Vagina (tissue), 2 donors: ENCODE measurements at places on chromosomes 4 and X.

DNA sequence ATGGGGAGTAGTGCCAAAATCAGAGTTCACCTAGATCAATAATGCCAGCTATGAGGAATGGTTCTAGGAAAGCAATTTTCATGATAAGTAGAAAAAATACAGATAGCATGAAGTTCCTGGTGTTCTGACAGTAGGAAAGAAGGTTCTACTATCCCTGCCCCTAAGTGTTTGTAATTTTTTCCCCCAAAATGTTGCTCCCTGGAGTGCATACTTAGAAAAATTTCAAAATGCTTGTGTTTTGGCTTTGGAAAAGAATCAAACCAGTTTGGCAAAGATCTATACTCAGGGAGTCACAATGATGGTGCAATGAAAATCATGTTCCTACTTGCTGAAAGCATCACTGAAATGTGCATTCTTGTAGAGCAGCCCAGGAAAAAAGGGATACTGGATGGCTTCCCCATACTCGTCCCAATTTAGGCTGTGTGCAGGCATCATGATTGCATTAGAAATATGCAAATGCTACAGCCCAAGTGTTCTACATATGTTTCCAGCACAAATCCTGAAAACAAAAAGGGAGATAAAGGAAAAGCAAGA lies 74.7 kb downstream of the LPAR4 start:
- DNase-seq: no peak

DNA sequence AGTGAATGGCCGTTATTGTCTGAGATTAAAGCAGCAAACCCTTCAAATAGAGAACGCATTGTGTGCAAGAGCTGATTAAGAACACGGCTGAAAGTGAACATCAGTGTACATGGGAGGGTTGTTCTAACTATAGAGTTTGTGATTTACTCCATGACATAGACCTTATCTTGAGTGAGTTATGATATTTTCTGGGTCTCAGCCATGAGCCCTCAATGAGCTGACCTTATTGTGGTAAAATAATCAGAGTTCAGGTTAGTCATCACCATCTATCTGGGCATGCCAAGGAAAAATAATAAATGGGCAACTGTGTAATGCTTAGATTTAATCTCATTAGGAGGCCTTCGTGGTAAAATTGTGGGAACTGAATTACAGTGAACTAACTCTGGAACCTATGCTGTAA lies 33.2 kb upstream of the CLDN24 start:
- no peak for DNase-seq

- no peak for DNase-seq
These were observed 45.4 kb downstream of the STOX2 start for GRCh38 chr4:183950536-183950935.

DNA sequence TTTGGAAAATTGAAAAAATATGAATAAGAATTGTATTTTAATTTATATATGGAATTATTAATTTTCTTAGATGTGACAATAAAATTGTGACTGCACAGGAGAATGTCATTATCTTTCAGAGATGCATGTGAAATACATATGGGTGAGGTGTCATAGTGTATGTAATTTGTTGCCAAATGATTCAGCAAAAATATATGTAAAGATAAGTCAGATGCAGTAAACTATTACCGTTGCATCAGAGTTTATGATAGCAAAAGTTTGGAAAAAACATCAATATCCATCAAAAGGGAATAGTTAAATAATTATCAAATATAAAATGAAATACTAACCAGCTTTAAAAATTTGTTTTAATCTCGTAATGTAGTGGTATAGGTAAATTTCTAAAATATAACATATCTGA lies 10.4 kb upstream of the SLC7A11 start:
- no peak for DNase-seq

DNA sequence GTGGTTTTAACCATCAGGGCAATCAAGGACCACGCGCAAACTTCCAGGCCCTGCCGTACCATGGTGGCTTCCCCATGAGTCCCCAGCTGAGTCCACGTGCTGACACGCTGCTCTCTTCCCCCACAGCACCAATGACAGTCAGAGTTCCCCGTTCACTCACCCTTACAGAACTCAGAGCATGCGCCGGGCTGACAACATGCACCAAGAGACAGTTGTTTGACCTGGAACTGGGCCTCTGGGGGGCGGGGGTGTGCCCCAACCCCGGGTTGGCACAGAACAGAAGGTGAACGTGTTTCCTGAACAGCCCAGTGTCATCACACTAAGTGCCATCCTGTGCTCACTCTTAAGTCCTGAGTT lies 29.4 kb downstream of the IRF2 start:
- no peak for DNase-seq

- DNase-seq: no peak
These were observed 1.9 kb downstream of the ANK2 start for GRCh38 chr4:113051361-113051760.

GRCh38 chr4:82706349-82707000 lies 92.1 kb downstream of the SCD5 start:
- DNase-seq: no peak

DNA sequence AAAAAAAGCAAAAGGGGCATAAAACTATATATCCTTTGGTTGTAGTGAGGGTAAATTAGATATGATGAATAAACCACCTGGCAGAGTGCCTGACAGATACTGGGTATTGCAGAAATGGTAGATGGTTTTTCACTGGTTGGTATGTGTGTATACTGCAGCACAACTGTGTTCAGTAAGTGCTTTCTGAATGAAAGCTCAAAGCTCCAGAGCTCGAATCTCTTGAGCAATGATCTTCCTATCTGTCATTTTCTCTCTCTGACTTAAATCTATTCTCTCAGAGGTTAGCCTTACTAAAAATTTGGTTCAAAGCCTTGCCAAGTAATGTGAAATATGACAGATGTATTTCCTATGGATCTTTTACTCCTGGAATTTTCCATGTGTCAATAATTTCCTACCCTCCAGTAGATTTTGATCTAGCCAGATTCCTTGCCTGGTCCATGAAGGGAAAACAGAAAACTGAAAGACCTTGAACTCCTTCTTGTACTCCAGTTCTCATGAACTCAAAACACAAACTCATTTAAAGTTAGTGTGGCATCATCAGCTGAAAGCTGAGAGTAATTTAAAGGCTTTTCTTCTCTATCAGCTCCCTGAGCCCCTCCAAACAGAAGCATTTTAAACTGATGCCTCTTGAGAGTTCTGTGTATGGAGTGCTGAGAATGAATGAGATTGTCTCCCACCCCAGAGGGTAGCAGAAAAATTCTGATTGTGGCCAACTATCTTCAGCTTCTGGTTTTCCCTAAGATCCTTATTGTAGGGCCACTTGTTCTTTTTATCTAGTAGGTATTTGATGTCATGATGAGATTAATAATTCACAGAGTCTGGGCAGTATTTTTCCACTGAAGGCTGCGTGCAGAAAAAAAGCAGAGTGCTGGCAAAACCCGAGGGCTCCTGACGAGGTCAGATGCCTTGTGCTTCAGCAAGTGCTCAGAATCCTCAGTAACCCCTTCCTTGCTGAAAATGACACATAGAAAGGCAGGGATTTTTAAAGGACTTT lies 363.4 kb upstream of the BOD1L1 start:
- DNase-seq: no peak

DNA sequence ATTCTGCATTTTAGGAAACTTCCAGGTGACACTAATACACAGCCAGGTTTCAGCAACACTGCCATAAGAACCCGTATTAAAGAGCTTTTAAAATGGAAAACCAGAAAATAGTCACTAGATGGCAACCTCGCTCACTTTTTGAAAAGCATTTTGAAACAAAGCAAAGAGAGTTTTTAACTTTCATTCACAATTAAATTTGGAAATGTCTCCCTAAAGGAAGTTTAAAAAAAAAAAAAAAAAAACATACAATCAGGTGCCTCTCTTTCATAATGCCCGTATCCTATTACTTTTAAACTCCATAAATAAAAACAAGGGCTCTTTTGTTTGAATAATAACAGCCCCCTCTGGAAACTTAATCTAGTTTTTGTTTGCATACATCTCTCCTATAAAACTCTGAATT lies 20.3 kb downstream of the MEPE start:
- no peak for DNase-seq

- DNase-seq: no peak
These were observed 28.9 kb upstream of the BTC start for GRCh38 chr4:74823194-74823593.
